Heart left ventricle (tissue), 16 donors: ENCODE measurements at places on chromosomes 3 and 15.

- peaks cover 65% of the 10 kb centered on the region for H3K4me1 ChIP-seq
- H3K27me3 ChIP-seq: no peaks in the 10 kb centered on the region
- H3K36me3 ChIP-seq: no peaks in the 10 kb centered on the region
- peak; percentile 44 for DNase-seq
Observed at GRCh38 chr3:32111560-32111959, 5.1 kb downstream of the GPD1L start.

- H3K27me3 ChIP-seq: no peaks in the 10 kb centered on the region
- no peak overlapping the region for H3K27ac ChIP-seq
- peaks cover 6% of the 10 kb centered on the region for H3K4me1 ChIP-seq
- no peak for DNase-seq
- no peaks in the 10 kb centered on the region for H3K36me3 ChIP-seq
Observed at GRCh38 chr3:54905920-54906319, 21.9 kb downstream of the LRTM1 start.

GRCh38 chr3:139642996-139643395 is 34.8 kb downstream of the NMNAT3 start:
- no peaks in the 10 kb centered on the region for H3K36me3 ChIP-seq
- DNase-seq: no peak
- no peaks in the 10 kb centered on the region for H3K27me3 ChIP-seq

GRCh38 chr3:149967086-149967685 is 3.5 kb downstream of the PFN2 start:
- H3K27ac ChIP-seq: peak overlapping the region; percentile 20
- H3K4me1 ChIP-seq: peaks cover 5% of the 10 kb centered on the region
- DNase-seq: no peak
- H3K27me3 ChIP-seq: no peaks in the 10 kb centered on the region
- no peak overlapping the region for H3K4me3 ChIP-seq

- H3K4me3 ChIP-seq: peak overlapping the region; percentile 79
- peaks cover 2% of the 10 kb centered on the region for H3K4me1 ChIP-seq
- peak overlapping the region; percentile 95 for H3K27ac ChIP-seq
- no peaks in the 10 kb centered on the region for H3K27me3 ChIP-seq
- H3K36me3 ChIP-seq: no peaks in the 10 kb centered on the region
Observed at GRCh38 chr15:25439369-25439836, 579 bp upstream of the UBE3A start.

DNA sequence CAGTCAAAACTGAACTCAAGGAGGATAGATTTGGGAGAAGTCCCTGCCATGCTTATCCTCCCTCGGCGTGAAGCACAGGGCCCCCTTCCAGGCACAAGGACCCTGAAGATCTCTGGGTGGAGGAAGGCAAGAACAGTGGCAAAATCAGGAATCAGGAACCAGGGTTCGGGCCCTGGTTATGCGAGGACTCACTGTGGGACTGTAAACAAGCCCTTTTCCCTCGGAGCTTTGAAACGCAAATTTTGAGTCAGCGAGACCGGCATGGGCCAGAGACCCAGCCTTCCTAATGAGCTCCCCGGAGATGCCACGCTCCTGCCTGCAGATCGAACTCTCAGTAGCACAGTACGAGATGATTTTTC is 70.1 kb downstream of the SLC12A8 start:
- peak overlapping the region; percentile 96 for H3K27ac ChIP-seq
- peak overlapping the region; percentile 58 for H3K4me3 ChIP-seq
- H3K4me1 ChIP-seq: peaks cover 74% of the 10 kb centered on the region
- no peak for DNase-seq
- no peaks in the 10 kb centered on the region for H3K27me3 ChIP-seq

DNA sequence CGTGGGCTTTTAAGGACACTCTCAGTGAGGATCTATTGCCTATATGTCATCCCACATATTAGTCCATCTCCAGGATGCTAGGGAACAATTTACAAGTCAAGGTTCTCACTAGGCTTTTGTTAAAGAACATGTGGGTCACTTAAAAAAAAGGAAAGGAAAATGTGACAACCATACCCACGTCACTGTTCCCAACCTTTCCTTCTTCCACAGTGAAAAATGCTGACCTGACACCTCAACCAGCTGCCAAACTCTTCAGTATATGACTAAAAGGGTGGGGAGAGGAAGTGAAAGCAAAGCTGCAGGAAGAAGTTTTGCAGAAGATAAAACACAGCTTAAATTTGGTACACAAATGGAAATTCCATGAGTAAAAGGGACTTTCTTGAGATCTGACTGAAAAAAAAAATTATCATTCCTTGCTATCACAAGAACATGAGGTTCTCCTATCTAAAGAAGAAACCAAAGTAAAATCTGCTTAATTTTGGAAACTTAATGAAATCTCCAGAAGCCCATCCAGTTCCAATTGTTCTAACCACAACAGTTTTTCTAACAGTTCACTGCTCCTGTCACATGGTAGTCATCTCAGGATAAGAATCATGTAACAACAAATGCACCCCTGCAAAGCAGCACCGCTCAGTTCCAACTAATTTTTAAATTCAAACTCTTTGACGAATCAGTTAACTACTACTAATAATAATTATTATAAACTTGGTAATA is 117.0 kb upstream of the TSPAN3 start:
- H3K27me3 ChIP-seq: no peaks in the 10 kb centered on the region
- peak overlapping the region; percentile 86 for H3K27ac ChIP-seq
- no peak overlapping the region for H3K4me3 ChIP-seq
- DNase-seq: peak; percentile 50

DNA sequence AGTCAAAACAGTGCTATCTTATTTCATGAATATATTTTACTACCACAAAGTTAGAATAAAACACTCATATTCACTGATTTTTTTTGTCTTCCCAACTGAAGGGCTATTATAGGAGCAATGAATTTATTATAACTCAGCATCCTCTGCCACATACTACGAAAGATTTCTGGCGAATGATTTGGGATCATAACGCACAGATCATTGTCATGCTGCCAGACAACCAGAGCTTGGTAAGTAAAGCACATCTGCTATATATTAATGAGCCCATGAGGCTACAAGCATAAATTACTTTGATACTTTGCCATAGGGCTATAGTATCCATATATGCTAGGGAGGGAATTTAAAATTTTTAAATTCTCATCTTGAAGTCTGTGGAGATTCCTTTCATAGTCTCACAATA is 95.9 kb downstream of the FEZF2 start:
- DNase-seq: no peak
- H3K4me3 ChIP-seq: no peak overlapping the region
- H3K27ac ChIP-seq: no peak overlapping the region
- H3K27me3 ChIP-seq: no peaks in the 10 kb centered on the region
- H3K4me1 ChIP-seq: no peaks in the 10 kb centered on the region
- peaks cover 93% of the 10 kb centered on the region for H3K36me3 ChIP-seq

DNA sequence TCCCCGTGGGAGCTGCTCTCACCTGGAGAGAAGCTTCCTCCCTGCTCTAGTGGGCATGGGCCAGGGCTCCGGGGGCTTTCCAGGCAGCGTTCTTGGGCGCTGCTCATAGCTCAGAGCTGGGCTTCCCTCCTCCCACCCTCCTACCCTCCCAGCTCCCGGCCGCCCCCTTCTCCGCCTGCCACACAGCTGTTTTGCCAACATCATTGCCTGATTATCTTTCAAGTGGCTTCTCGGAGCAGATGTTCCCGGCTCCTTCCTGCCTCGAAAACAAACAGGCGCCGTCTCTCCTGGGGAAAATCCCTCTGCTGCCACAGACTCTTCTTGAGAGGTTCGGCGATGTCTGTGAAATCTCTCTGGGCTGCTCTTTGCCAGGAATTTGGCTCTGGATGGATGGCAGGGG is 195.6 kb downstream of the RPLP1 start:
- H3K36me3 ChIP-seq: no peaks in the 10 kb centered on the region
- H3K27me3 ChIP-seq: no peaks in the 10 kb centered on the region
- no peak for DNase-seq

- H3K36me3 ChIP-seq: no peaks in the 10 kb centered on the region
- no peaks in the 10 kb centered on the region for H3K27me3 ChIP-seq
- H3K4me1 ChIP-seq: peaks cover 5% of the 10 kb centered on the region
- no peak overlapping the region for H3K27ac ChIP-seq
- no peak overlapping the region for H3K4me3 ChIP-seq
- DNase-seq: no peak
Observed at GRCh38 chr3:134937256-134938028, 142.4 kb downstream of the EPHB1 start.

DNA sequence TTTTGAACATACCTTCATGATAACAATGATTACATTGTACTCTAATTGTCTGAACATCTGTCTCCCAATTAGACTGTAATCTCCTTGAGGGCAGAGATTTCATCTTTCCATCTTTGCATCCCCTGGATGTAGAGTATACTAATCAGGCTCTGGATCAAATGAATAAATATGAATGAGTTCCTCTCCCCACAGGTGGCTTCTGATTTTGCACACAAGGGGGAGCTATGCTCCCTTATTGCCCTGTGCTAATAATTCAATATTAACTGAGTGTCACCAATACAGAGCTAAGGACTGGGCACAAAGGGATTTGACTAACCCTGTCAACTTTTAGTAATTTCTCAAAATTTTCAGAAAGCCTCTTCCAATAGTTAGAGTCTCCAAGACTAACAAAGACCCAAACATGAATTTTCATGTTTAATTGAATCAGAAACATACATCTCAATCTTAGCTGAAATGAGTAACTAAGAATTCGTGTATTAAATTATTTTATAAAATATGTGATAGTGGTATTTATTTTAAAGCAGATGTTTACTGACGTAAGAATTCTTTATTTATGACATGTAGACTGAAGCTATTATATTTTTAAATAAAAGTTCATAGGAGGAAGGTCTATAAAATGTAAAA is 3.0 kb downstream of the DUOXA1 start:
- H3K4me3 ChIP-seq: no peak overlapping the region
- H3K36me3 ChIP-seq: no peaks in the 10 kb centered on the region

DNA sequence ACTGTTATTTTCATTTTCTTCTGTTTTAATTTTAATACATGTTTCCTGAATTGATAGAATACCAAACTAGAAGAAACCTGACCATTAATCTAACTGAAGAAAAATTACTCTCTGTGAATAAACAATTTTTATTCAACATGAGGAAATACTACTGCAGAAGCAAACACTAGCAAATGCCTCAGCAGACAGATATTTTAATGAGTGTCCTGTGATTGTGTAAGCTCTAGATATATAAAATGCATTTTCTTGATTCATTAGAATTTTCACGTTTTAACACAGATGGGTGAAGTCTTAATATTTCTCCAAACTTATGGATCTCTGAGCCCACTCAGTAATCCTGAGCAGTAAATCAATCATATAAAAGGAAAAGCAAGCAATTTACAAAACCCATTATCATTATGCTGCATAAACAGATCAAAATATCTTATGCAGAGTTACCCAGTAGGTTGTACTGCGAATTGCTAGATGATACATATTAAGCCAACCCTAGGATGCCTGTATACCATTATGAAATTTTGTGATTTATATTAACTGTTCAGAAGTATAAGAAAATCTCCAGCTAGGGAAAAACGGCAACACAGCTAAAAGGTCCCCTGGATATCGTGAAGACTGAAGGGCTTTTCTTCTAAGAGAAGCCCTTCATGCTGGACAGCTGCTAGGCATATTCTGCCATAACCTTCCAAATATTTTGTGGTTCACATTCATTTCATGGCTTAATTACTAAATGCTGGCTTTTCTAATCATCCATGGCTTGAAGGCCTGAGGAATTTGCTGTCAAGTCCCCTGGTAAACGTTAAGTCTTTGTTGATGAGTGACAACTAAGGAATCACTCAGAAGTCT is 157.7 kb upstream of the TGFBR2 start:
- H3K27me3 ChIP-seq: no peaks in the 10 kb centered on the region
- H3K4me1 ChIP-seq: no peaks in the 10 kb centered on the region
- no peak overlapping the region for H3K4me3 ChIP-seq
- no peak for DNase-seq
- H3K36me3 ChIP-seq: no peaks in the 10 kb centered on the region

DNA sequence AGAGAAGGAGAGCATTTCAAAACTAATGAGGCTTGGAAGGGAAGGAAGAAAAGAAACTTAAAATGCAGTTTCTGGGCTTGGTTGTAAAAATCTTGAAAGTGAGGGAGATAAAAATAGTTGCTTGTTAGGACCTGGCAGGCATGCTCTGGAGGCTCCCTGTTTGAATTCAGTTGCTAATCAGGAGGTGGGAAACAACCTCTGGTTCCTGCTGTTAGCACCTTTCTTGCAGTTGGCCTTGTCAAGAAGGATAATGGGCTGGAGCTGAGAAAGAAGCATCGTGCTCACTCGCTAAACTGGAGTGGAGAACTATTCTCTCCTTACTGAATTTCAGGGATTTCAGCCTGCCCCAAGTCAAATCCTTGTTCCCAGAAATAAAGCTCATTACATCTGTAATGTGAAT is 23.4 kb downstream of the SNAPC5 start:
- H3K27me3 ChIP-seq: no peaks in the 10 kb centered on the region
- peaks cover 18% of the 10 kb centered on the region for H3K4me1 ChIP-seq
- H3K4me3 ChIP-seq: no peak overlapping the region

- no peaks in the 10 kb centered on the region for H3K36me3 ChIP-seq
- no peak for DNase-seq
Observed at GRCh38 chr3:149662240-149662887, 4.5 kb upstream of the WWTR1 start.

- no peaks in the 10 kb centered on the region for H3K36me3 ChIP-seq
- H3K4me1 ChIP-seq: no peaks in the 10 kb centered on the region
- peak; percentile 52 for DNase-seq
- no peak overlapping the region for H3K4me3 ChIP-seq
- no peaks in the 10 kb centered on the region for H3K27me3 ChIP-seq
Observed at GRCh38 chr15:63030101-63030551, 12.4 kb upstream of the TPM1 start.

DNA sequence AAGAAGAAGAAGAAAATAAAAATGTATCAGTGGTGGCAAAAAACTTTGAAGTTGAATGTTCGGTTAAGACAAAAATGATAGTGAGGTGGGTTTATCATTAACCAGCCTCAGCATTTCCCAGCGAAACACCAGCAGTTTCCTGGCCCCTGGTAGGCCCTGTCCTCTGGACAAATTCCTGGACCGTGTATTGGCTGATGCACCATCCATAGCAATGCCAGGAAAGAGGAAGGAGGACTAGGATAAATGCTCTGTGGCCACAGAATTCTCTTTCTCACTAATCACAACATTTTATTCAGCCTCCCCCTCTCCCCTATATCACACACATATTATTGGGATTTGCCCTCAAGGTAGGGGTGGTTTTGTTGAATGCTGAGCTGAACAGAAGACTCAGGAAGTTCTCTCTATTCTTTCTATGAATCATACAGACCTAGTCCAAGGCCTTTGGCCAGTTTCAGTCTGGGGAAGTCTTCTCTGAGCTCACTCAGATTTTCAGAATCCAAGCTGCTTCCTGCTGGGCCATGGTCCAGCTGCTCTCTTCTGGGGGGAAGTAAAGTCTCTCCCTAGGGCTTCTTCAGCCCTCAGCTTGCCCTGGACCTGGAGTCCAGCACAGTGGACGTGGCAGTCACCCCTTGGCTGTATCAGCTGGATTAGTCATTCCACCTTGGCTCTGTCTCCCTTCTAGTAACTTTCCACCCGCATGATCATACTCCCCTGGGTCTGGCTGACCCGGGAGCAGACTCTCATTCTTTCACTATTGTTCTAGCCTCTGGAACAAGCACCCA is 27.6 kb downstream of the SLC28A1 start:
- H3K27me3 ChIP-seq: no peaks in the 10 kb centered on the region
- H3K36me3 ChIP-seq: no peaks in the 10 kb centered on the region
- DNase-seq: peak; percentile 91
